ENCODE measurements at places on chromosomes 13 and 19.

- DNase-seq, result no peak
Measured at GRCh38 chr13:39047560-39047959, 9.3 kb downstream of the NHLRC3 start.

DNA sequence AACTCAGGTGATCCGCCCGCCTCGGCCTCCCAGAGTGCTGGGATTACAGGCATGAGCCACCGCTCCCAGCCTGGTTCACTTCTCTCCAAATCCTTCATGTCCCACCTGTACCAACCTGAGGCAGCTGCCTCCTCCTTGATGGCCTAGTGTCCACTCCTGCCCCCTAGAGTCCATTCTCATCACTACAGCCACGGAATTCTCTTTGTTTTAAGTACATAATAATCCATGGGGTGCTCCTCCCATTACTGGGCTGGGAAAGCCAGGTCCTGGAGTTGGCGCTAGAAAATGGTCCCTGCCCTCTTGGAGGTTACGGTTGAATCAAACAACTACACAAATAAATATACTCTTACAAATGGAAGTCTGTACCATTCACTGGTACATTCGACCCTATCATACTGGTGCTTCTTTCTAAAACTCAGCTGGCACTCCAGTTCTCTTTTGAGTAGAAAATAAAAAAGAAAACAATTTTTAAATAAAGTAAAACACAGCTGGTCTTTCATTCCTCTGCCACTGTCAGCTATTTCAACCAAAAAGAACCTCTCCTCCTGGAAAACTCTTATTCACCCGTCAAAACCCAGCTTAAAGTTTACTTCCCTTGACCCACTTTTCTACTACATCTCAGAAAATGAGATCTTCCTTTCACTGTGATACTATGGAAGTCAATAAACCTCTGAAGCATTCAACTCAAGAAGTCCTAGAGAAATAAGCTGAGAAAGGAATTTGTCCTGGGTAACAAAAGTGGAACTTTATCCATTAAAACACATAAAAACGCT is 22.4 kb upstream of the ARHGEF18 start:
- DNase-seq, result no peak

DNA sequence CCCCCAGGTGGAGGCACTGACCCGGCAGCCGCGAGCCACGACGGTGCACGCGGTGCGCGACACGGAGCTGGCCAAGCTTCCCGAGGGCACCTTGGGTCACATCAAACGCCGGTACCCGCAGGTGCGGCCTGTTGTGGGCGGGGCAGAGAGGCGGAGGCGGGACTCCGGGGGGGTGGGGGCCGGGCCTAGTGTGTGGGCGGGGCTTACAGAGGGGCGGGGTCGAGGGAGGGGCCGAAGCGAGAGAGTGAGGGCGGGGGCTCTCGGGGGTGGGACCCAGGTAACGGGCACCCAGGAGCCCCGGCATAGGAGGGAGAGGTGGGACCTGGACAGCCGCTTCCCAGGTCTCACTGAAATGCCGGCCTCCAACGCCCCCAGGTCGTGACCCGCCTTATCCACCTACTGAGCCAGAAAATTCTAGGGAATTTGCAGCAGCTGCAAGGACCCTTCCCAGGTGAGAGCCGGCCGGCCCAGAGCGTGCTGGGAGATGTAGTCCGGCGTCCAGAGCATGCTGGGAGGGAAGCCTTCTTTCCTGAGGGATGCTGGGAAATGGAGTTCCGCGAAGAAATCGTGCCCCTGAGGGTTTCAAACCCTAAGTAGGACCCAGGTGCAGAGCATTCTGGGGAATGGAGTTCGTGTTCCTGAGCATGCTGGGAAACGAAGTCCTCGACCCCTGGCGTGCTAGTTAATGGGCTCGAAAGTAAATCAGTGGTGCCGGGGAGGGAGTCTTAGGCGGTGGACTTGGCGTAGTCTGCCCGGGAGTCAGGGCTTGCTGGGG is 15.7 kb downstream of the PNPLA6 start:
- DNase-seq, result no peak

- DNase-seq, result no peak
Measured at GRCh38 chr13:76754414-76754813, 131.8 kb downstream of the KCTD12 start.

GRCh38 chr19:41221514-41222205 is 2.6 kb downstream of the AXL start:
- no peak for DNase-seq

DNA sequence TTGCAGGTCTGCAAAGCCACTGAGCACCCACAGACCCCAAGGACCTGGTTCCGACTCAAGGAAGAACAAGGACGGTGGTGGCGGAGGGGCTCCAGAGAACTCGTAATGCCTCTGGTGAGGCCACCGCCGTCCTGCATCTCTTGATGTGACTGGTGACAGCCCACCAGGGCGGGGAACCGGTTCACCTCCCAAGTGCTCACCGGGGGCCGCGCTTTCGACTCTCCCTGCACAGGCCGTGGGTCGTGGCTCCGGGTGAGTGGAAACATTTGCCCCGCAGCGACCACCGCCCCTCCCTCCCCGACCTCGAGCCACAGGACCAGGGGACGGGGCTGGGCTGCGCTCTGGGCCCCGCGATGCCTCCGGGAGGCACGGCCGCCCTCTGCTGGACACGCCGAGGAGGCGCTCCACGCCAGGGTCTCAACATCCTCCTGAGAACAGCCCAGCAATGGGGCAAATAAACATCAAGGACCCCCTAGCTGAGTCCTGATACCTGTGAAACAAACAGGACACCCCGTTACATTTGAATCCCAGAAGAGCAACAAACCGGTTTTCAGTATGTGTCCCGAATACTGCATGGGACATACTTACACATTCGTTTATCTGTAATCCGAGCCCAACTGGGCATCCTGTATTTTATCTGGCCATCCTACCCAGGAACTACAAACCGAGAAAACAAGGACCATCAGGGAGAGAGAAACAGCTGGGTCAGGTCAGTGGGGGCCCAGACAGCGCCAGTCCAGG is 3.9 kb upstream of the PLPP2 start:
- no peak for DNase-seq

GRCh38 chr13:80132741-80133601 is 208.0 kb downstream of the SPRY2 start:
- no peak for DNase-seq

DNA sequence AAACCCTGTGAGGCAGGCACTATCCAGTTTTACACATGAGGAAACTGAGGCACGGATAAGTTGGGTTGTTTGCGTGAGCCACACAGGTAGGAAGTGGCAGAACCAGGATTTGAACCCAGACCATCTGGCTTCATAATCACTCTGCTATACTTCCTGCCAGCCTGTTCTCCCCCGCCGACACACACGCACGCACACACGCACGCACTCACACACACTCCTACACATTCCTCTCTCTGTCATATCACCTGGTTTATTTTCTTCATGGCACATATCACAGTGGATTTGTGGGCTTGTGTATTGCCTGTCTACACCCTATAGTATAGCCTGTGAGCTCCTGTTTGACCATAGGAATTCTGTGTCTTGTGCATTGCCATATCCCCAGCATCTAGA is 140.0 kb downstream of the SIPA1L3 start:
- no peak for DNase-seq

GRCh38 chr19:10471909-10472308 is 31.2 kb downstream of the KEAP1 start:
- DNase-seq, result no peak

GRCh38 chr19:367963-368629 is 23.5 kb upstream of the MIER2 start:
- no peak for DNase-seq

DNA sequence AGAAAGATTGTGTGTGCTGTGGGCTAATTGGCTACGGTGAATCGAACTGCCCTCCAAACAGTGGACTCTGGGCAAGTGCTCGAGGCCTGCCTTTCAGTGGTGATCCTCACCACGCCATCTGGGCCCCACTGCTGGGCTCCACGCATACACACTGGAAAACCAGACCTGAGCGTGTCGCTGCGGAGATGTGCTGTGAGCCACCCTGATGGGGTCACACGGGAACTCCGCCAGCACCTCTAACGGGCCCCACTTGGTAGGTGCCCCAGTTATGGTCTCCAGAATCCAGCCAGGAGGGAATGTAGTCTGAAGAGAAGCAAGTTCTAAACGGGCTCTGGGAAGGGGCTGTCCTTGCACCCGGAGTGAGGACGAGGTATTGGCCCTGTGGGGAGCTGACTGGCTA is 39.3 kb downstream of the C13orf46 start:
- DNase-seq, result no peak

- DNase-seq, result no peak
Measured at GRCh38 chr13:37954191-37954590, 84.6 kb upstream of the TRPC4 start.

DNA sequence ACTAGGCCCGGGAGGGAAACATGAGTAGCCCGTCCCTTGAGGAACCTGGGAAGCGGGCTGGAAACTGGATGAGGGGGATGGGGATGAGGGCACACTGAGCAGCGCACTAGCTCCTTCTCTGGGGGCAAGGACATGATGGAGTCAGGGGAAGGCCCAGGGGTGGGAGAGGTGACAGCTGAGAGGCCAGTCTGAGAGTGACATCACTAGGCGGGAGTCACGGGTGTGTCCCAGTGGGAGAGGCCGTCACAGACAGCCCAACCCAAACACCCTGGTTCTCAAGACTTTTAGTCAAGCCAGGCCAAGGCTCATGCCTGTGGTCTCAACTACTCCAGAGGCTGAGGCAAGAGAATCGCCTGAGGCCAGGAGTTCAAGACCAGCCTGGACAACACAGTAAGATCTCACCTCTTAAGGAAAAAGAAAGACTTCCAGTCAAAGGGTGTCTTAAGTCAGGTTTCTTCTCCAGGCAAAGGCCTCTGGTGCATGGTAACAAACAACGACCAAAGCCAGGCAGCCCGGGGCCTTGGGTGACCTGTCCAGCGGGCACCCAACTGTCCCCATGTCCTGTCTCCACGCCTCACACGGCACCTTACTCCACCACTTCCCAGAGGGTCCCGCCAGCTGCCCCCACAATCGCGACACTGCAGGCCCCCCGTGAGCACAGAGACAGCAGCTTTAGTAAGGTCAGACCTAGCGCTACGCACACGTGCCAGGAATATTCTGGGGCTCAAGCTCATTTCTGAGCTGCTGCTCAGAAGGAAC is 25.5 kb upstream of the TIMM44 start:
- DNase-seq, result no peak

DNA sequence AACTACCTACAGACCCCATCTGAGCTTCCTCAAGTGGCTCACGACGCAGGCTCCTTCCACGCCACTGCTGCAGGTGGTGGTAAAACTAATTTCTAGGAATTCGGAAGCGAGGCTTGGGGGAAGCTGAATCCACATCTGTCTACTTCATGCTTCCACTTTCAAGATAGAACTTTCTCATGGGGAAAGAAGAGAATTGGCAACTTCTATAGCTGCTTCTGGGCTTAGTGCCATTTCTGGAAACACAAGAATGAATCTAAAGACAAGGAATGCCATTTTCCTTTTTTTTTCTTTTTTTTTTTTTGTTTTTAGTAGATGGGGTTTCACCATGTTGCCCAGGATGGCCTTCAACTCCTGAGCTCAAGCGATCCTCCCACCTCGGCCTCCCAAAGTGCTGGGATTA is 2.8 kb upstream of the NLRP12 start:
- no peak for DNase-seq

DNA sequence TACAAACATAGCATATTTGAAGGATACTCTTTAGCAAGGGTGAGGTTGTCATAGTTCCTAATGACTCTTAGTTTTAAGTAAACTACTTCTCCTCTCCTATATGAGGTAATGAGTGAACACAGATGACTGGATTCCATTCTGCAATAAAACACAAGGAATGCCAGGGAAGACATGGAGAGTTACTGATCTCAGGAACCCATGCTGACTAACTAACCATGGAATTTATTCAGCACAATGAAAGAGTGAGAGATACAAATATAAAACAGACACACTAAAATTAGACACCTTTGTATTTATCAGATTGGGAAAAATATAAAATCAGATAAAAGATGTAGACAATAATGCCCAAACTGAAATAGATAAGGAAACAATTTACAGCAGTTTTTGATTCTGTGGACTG is 1525.9 kb upstream of the SLC10A2 start:
- DNase-seq, result no peak

DNA sequence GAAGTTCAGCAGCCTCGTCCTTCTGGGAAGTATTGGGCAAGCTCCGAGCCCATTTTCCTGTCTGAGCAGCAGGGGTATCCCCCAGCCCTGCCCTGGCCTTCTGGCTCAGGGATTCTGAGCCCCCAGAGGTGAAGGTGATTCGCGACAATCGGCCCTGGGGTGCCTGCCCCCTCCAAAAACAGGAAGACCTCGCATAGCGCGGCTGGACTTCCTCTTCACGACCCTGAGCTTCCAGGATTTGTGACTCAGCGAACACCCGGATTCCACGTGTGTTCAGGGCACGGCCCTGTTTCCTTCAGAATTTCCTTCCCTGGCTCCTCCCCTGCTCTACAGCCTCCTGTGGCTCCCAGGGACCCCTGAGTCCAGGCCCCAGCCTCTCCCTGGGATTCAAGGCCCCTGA is at the start of gene SEMA6B:
SEMA6B (minus strand) TSS at position 116 of the 400 bp plus-strand sequence. CDS start 1,227 bp downstream, outside the sequence.
- no peak for DNase-seq

GRCh38 chr19:49546825-49547565 is 19.2 kb downstream of the RCN3 start:
- DNase-seq, result peak; percentile 60

DNA sequence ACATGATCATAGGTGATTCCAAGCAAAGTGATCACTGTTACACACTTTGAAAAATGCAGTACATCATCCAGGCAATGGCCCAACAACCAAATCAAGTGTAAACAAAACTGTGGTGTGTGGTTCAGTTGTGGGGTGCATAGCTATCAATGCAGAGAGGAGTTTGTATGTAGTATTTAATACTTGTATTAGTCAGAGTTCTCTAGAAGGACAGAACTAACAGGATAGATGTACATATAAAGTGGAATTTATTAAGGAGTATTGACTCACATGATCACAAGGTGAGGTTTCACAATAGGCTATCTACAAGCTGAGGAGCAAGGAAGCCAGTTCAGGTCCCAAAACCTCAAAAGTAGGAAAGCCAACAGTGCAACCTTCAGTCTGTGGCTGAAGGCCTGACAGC is 249.3 kb upstream of the HTR2A start:
- no peak for DNase-seq

DNA sequence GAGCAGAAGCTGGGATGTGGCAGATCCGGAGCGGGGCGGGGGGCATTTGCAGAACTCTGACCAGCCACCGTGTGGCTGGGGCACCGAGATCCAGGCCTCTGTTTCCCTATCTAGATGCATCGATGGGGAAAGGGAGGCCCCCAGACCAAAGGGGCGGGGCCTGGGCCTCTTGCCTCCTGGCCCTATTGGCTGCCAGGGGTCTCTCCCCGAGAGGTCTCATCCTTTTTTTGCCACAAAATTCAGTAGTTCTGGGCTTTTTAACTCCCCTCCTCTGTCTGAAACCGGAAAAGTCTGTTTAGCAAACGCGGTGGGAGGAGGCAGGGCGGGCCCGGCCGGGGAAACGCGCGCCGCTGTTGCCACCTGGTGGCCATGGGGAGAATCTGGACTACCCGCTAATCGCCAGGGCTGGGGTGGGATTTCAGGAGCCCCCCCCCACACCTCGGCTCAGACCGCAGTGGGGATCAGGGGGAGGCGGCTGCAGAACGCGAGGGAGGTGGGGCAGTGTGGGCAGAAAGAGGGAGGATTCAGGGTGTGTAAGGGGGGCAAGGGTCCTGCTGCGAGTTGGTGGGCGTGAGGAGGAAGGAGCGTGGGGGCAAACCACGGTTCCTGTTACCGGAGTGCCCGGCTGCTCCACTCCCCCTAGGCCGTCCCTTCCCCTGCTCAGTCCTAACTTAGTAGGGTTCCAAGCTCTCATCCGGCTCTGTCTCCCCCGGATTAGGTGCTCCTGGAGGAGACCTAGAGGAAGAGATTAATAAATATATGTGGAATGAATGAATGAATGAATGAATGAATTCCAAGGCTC is 28.3 kb downstream of the IL12RB1 start:
- peak; percentile 72 for DNase-seq

GRCh38 chr13:99528547-99528946 is 27.3 kb downstream of the TM9SF2 start:
- DNase-seq, result peak; percentile 11

- DNase-seq, result no peak
Measured at GRCh38 chr13:32153056-32153455, 121.5 kb downstream of the FRY start.

Measured in T follicular helper cell (primary cell).